ENCODE measurements at places on chromosomes 5 and 9.

DNA sequence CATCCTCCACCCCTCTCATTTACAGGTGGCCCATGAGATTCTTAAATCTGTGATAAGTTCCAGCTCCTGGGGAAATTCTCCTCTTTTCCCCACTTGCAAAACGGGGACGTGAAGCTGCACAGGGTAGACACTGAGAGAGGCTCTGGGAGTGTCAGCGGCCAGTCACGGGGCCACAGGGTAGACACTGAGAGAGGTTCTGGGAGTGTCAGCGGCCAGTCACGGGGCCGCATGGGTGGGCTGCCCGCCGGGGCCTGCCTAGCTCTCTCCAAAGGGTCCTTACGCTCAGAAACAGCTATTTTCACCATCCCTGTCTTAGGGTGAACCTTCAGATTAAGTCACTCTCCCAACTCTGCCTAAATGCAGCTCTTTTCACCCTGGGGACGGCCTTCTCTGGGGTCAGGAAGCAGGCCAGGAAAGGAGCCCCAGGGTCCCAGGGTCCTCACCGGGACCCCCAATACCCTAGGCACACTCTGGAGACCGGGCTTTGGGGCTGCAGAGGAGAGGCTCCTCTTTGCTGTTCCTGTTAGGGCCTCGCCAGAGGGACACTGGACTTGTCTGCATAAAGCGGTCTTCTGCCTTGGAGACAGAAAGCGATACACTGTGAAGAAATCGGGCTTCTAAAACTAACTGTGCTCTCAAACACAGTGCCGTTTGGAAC is 1.5 kb downstream of the FAM78A start:
- no peak for DNase-seq

DNA sequence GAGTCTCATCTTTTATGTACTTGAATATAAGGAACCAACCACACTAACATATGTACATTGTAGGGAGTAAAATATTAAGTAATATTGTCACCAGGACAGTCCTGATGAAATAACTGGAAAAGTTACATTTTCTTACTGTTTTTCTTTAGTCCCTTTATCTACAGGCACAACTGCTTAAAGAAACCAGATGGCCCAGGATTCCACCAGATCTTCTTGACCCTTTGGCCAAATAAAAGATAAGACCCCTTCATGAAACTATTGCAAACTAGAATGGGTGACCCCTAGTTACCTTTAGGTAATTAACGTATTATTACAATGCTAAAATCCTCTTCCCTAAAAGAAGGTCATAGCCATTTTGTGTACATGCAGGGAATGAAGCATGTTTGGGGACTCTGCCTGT is 106.3 kb upstream of the FTMT start:
- DNase-seq, result no peak

DNA sequence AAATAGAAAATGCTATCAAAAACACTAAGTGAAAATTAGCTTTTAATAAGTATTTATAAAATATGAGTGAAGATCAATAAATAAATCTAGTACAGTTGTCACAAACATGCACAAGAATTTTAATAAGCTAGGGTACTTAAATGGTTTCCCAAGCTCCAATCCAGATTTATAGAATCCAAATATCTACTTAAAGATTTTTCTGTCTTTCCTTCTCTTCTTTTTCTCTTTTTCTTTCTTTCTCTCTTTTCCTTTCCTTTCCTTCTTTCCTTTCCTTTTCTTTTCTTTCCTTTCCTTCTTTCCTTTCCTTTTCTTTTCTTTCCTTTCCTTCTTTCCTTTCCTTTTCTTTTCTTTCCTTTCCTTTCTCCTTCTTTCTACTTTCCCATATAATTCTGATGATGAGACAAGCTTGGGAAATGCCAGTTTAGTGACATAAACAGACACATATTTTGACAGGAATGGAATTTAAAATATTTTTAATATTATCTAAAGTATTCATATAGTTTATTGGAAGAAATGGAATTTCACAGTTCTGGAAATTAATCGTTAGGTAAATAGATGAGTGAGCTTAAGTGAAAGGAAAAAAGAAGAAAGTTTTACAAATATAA is 832.8 kb downstream of the NR2F1-AS1 start:
- no peak for DNase-seq

GRCh38 chr5:116510517-116510916 is 64.1 kb downstream of the SEMA6A start:
- DNase-seq, result no peak

Data from stimulated activated CD8-positive, alpha-beta memory T cell treated with anti-CD3 and anti-CD28 coated beads, Interleukin-4, amount 100 ng/mL, for 1 hour (primary cell).